Omental fat pad (tissue), 4 donors: ENCODE measurements at places on chromosomes 16 and 17.
A peak's percentile ranks its signal among the peaks of the same experiment; 100 is the strongest.

DNA sequence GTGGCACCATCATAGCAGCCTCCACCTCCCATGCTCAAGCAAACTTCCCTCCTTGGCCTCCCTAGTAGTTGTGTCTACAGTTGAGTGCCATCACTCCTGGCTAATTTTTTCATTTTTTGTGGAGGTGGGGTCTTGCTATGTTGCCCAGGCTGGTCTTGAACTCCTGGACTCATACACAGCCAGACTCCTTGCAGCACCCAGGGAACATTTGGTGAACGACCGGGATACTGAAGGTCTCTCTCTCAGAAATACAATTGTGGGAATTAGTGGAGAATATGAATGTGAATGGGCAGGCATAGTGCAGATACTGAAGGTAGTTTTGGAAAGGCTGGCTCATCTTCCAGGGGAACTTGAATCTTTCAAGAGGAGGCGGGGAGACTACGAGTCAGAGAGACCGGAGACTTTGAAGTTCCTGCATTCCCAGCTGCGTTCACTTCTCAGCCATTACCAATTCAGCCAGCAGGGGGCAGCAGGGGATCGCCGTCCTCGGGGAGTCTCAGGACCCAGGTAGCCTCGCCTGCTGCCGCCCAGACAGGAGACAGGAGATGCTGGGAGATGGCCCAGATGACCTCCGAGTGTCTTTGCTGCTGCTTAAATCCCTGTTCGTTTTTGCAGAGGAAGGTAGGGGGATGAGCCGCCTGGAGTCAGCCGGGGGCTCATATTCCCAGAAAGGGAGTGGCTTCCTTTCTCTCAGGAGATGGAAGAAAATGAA lies 68.6 kb downstream of the HAPSTR1 start:
- DNase-seq: no peak

DNA sequence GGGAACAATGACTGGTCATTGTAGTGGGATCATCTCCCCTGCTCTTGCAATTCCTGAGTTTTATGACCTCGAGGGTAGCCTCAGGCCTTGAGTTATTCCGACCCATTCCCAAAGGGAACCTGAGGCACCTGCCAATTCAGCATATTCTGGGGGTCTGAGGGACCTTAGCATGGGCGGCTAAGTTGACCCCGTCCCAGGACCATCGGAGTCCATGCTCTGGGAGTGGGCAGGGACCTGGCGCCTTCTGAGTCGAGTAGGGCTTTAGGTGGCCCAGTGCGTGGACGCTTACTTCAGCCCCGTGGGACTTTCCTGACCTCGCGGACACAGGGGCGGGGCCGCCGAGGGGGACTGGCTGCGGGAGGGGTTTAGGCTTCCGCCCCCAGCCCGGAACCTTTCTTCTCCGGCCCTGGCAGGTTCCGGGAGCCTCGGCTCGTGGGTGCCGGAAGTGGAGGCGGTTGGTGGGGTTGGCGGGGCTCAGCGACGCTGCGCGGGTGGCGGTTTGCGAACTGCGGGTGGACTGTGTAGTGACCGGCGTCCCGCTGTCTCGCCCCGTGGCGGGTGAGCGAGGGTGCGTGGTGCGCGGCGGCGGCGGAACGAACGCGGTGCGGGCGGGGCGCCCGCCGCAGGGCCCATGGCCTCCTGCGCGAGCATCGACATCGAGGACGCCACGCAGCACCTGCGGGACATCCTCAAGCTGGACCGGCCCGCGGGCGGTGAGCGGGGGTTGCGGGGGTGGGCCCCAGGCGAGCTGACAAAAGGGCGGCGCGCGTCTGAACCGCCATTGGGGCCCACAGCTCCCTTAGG lies at the start of gene EDC4:
Gene EDC4, plus strand, starts transcription at position 422 of the 804 bp plus-strand sequence. Its CDS starts 210 bp downstream, at position 632.
- DNase-seq: peak; percentile 61

GRCh38 chr16:75333721-75334163 lies 82.3 kb upstream of the BCAR1 start:
- no peak for DNase-seq

DNA sequence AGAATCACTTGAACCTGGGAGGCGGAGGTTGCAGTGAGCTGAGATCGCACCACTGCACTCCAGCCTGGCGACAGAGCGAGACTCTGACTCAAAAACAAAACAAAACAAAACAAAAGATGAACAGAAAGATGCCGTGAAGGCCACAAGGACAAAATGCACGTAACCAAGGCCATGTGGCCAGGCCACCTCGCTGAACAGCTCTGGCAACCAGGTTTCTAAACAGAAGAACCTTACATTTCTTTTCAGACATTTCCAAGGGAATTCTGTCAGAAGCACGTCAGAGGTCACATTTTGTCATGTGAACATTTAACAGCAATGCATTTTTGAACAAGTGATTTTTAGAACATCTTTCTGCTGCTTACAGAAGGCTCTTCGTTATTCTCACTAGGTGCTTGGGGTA lies 28.8 kb downstream of the USP22 start:
- DNase-seq: no peak

DNA sequence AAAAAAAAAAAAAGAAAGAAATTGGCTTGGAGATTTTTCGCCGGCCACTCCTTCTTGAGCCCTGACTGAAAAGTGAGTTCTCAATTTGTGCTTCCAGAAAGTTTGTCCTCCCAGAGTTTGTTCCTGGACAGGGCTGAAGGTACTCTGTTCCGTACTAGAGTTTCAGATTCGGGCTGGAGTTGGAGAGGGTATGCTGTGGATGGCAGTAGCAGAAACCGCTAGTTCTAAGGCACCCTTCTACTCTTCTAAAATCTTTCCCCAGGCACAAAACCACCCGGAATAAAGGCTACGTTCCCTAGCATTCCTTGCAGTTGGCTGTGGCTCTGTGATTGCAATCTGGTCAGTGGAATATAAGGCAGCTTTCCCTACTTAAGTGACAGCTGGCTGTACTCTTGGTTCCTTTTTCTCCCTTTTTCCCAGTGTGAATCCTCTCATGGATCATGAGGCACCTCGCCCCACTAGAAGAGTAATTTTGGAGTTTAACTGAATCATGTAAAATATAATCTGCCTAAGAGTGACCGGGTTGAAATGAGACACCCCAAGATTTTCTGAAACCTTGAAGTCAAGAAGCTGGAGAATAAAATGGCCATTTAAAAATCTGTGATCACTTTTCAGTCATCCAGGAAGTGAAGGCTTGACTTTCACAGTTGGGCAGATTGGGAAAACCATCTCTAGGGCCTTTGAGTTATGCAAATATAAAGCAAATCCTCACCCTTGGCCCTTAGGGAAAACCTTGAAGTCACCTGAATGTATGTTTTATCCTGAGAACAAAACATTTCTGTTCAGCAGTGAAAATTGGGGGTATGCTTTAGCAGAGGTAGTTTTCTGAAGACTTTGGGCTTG lies 901 bp upstream of the HEATR6 start:
- DNase-seq: no peak

DNA sequence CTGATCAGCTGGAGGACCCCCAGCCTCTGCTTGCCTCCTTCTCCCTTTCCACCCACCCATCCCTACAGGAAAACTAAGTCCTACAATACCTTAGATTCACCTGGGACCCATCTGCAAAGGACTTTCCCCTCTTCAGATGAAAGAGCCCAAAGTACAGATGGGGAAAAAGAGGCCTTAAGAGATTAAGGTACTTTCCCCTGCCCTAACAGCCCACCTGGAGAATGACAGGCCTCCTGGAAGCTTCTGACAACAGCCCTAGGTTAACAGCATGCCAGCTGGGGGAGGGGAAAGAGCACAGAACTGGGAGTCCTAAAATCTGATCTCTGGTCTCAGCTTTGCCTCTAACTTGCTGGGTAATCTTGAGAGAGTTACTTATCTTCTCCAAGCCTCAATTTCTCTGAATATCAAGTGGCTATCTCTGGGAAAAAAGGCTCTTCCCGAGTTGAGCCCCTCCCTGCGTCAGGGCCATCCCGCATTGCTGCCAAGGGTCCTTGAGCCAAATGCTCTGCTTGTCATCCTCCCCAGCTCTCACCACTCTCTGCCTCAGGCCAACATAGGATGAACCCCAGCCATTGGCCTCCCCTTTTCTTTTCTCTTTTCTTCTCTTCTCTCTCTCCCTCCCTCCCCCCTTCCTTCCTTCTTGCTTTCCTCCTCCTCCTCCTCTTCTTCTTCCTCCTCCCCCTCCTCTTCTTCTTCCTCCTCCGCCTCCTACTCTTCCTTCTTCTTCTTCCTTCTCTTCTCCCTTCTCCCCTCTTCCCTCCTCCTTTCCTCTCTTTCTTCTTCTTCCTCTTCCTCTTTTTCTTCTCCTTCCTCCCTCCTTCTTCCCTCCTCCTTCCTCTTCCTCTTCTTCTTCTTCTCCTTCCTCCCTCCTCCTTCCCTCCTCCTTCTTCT lies 22.5 kb upstream of the SP6 start:
- no peak for DNase-seq

DNA sequence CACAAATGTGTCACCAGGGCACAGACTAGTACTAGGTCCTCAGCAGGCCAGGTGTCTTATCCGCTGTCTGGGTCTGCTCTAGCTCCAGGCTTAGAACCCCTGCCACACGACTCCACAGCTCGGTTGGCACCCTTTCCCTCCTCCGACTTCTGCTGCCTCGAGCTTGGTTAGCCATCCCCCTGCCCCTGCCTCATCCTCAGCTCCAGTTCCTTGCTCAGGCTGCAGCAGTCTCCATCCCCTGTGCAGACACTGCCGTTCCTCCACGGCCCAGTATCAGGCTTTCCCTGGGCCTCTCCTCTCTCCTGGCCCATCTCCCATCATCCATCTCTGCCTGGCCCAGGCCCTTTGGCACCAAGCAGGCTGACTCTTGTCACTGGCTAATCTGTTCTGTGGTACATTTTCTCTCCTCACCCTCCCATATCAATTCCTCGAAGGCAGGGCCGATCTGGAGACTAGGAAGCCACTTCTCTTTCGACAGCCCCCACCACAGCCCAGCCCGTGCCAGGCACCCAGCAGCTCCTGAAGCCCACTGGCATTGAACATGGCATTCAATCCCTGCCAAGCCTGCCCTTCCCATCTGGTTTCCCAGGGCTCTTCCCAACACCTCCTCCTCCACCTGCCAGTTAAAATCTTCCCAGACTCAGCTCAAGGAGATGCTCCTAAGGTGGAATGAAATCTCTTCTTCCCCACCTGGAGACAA lies 1.4 kb upstream of the GRN start:
- DNase-seq: no peak
